EH (cell line): ENCODE measurements at places on chromosomes 1 and 21.

DNA sequence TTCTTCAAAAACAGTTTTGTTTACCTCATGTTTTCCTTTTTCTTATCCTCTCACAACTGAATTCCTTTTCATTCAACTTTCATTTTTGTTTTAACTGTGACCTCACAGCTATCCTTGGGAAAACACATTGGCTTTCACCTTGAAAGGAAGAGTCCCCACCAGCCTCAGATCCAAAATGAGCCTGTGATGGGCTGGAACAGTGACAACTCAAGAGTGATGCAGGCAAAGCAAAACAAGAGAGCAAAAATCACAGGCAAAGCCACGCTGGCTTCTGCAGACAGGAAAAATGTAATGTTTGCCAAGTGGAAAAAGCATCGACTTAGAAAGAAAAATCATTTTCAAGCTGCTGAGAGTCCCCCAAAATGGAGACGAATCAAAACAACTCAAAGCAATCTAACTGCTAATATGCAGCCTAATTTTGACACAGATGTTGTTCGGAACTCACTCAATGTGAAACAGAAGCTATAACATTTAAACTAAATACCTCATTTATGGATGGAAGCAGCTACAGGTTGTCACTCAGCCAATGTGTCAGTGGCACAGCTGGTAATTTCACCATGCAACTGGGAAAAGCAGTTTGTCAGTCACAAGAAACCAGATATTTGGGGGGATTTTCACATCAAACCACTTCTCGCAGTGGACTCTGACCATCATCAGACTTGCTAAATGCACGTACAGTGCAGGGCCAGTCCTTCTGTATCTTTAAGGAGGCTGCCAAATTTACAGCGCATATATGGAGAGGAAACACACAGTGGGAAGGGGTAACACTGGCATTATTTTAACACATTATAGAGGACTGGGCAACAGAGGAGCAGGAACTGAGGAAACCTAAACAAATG is 50.7 kb downstream of the ALG14 start:
- DNase-seq = peak; percentile 39

DNA sequence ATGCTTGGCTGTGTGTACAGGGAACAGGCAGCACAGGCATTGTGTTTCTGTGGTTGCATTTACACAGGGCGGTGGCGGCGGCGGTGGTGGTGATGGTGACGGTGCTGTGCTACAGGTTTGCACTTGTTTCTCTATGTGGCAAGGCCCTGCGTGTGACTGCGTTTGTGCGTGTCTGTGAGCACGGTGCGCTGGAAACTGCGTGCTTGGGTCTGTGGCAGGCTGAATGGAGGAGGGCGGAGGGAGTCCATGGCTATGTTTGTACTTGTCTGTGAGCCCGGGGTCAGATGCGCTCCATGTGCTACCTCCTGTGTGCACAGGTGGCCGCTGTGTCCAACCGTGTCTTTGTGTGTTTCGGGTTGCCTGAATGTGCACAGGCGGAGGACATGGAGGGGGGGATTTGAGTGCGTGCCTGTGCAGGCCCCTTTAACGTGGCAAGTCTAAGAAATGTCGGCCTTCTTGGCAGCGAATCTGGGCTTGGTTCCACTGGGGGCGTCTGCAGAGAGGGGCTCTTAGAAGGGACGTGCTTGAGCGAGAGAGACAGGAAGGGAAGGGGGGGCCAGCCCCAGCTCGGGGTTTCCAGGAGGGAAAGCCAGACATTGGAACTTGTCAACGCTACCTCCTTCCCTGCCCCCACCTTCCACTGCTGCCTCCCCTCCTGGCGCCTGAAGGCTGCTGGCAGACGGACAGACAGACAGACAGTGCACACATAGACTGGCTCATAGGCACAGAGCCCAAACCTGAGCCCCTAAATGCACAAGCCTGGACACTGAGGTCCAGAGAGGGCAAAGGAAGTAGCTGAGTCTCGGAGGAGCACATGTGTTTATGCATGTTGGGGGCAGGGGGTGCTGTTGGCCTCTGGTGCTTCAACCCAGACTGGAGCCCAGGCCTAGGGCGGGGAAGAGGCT is 32.7 kb upstream of the WASF2 start:
- DNase-seq = peak; percentile 42

DNA sequence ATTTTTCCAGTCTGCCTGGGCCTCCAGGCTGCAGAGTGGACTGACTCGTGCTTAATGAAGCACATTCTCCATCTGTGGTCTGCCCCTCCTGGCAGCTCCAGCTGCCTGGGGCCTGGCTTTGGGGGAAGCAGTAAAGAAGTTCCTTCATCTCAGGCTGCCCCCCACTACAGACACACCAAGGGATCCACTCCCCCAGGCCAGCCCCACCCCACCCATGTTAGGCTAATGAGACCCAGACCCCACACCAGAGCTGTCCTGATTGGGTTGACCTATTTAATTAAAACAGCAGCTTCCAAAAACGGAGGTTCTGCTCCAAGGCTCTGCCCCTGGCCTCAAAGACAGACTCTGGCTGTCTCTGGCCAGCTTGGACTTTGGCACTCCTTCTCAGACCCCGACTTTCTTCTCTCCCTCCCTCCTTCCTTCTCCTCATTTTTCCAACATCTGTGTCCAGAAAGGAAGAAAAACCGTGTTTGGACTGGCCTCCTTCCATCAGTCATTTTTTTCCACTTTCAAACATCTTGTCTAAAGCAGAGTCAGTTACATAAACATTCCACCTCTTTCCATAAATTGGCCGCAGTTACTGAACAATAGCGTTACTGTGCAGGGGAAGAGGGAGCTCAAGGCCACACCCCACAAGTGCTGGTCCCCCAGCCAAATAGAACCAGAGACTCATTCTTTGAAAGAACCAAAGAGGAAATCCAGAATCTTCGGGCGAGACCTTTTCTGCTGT is 29.7 kb downstream of the SERTAD4 start:
- peak; percentile 89 for DNase-seq

DNA sequence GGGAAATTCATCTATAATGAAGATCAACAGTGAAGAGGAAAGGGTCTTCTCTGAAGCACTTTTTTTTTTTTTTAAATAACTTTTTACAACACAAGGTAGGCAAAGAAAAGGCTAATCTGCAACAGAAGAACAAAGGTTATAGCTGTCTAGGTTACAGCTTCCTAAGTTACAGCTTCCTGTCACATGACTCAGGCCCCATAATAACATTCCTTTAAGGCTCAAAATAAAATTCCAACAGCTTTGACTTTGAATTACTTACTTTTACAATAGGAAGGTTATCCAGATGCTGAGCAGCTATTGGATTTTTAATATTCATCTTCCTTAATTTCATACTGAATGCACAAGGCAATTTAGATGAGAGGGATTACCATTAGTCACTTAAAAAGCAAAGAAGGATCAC is 40.4 kb upstream of the TMEM61 start:
- peak; percentile 64 for DNase-seq

GRCh38 chr1:117060441-117061317 is 553 bp downstream of the TTF2 start:
- DNase-seq = peak; percentile 55

GRCh38 chr21:40227096-40227495 is 359.9 kb downstream of the PCP4 start:
- DNase-seq = no peak

DNA sequence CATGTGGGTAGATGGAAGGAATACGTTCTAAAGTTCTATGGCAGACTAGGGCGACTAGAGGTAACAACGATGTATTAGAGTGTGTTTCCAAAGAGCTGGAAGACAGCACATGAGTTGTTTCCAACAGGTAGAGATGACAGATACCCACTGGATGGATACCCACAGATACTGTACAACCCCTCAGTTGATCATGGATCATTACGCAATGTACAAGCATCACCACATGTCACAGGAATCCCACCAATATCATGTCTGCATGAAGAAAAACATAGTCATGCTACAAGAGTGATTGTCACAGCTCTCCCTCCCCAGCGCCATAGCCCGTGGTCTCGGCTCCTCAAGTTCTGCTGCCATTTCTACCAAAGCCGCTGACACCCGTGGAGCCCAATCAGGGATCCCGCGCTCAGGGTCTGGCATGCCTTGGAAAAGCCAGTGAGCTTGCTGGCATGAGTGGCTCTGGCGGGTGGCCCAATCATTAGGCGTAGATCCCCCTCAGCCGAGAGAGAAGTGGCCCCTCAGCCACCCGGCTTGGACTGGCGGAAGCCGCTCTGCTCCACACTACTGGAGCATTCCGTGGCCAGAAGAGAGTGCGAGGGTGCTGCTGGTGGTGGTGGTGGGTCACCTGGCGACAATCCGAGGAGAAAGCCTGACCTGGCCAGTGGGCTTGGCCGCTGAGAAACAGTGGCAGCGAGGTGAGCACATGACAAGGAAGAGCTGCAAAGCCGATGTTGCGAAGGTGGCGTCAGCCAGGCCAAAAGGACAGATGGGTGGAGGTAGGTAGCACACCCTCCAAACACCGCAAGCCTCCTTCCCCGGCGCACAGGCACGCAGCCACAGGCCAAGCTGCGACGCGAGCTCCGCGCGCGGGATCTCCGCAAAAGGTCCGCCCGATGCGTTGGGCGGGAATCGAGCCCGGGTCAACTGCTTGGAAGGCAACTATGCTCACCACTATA is 65.7 kb upstream of the FCGR2A start:
- peak; percentile 41 for DNase-seq

- DNase-seq = no peak
Measured at GRCh38 chr1:32178380-32179192, 889 bp upstream of the TXLNA start.

DNA sequence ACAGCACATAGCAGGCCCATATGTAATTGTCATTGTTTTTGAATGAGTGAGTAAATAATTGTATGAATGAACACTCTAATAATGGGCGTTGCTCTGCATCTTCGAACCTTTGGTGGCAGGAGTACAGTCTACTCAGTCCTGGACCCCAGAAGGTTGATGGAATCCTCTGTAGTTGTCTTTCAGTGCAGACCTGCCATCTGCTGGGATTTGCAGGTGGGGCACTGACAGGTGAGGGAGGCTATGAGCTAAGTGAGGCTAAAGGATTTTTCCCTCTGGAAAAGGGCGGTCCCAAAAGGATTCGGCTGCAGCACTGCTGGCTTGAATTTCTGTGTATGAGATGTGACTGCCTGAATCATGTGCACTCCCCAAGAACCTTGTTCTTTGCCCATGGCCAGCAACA is 53.4 kb downstream of the PLXNA2 start:
- no peak for DNase-seq

DNA sequence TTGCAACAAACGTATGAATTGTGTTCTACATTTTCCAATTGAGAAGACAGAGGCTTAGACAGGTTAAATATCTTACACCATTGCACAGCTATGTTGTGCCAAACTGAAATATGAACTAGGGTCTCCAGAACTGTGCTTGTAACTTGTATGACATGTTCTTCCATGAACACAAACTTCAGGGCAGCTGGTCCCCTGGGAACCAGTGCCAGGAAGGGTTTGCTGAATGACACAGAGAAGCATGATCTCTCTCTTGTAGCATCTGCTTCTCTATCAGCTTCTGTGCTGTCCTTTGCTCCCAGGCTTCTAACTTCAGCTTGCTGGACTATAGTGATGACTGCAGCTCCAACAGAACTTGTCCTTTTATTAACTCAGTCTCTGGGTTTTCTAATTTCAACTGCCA is 385.5 kb downstream of the SIPA1L2 start:
- no peak for DNase-seq

DNA sequence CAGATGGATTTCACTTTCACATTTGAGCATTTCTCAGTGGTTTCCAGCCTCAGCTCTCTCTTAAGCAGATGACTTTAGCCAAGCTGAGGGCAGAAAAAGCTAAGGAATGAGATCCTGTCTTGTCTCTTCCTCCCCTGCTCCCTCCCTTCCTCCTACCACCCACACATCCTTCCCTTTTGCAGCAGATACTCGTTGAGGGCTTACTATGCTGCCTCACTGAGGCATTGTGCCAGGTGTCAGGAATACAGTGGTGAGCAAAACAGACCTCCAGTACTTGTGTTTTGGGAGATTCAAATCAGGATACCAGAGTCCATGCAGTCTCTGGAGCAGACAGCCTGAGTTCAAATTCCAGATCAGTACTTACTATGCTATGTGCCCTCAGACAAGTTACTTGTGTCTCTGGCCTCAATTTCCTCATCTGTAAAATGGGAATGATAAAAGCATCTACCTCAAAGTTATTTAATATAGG is 43.2 kb downstream of the KIF26B start:
- DNase-seq = peak; percentile 75

DNA sequence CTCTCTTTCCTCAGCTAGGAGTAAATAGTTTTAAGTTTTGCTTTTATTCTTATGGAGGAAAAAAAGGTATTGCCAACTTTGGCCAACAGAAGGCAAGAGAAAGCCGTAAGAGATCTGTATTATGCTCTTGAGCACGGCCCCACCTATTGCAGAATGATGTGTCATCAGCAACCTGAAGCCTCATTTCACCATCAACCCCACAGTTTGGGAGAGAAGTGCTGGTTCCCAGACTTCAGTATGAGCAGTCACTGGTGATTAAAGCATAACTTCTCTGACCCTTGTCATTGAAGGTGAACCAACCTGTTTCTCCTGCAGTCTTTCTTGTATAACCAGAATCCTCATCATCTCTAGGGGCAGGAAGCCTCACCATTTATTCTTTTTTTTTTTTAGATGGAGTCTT is 100.2 kb downstream of the SIPA1L2 start:
- no peak for DNase-seq

GRCh38 chr21:16978309-16978895 is 534.4 kb upstream of the CXADR start:
- DNase-seq = no peak

DNA sequence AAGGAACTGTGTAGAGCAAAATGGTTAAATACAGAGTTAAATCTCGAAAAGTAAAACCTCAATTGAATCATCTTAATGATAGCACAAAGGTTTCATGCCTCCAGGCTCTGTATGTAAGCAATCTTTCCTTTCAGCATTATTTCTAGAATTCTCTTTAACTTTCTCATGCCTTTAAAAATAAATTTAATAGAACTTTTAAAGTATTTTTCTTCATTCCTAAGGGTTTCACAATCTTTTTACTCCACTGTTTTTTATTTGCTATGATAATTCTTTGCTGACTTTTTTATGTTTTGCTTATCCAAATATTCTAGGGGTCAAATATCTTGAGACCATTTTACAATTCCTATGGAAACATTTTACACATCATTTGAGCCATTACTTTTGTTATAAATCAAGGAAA is 288.0 kb downstream of the BACH1 start:
- peak; percentile 85 for DNase-seq

DNA sequence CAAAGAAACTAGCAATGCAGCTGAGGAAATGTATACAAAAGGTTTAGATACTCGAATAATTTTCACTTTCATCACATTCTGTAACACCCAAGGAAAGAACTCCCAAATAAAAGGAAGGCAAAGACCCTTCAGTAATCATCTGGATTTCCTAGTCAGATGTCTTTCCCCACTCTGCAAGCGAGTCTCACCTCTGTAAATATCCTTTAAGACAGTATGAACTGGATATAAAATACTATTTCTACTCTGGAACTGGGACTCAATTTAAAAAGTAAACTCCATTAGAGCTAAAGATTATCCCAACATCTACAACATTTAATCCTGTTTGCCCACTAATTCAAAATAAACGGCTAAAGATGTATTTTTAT is 27.0 kb downstream of the C2CD2 start:
- no peak for DNase-seq

GRCh38 chr21:41147096-41147978 is 20.6 kb upstream of the BACE2 start:
- no peak for DNase-seq

DNA sequence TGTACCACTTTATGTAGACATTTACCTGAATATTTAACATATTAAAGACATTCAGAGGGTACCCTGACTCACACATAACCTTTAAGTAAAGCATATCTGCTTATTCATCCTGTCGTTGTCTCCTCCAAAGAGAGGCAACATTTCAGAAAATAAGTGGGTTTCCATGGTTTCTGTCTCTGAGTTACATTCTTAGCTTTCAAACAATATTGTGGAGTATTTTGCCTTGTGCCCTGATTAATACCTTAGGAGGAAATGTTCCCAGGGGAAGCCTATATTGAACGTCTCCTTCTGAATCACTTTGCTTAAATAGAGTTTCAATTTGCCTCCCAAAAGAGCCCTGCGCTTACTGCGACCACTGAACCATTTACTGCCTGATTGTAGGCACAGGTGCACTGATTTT is 26.1 kb downstream of the PALMD start:
- DNase-seq = no peak
